ENCODE measurements at places on chromosomes 7 and 10. TPM values are rescaled to one million over a fixed set of nuclear protein-coding genes. Genes with fewer than 3 reads are reported as not detected.

DNA sequence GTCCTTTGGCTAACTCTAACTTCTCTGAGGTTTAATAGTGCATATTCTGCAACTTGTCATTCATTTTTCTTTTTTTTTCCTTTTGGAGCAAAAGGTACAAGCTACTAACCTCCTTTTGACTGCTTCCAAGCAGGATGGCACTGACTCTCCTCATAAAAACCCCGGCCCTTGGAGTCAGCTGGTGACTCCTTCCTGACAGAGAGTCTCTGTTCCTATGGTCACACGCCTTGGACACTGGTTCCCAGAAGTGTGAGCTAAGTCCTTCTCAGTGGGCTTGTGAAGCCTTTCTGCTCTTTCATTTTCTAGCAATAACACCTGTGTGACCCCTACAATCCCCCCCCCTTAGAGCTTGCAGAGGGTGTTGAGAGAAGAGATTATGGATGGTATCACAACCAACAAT lies 21.7 kb downstream of the DOCK4 start:
- DNase-seq, result no peak
- H3K36me3 ChIP-seq, result no peaks in the 10 kb centered on the region
- H3K27ac ChIP-seq, result peak overlapping the region; percentile 31
- H3K27me3 ChIP-seq, result no peaks in the 10 kb centered on the region
- H3K4me1 ChIP-seq, result peaks cover 3% of the 10 kb centered on the region
- H3K4me3 ChIP-seq, result no peak overlapping the region

DNA sequence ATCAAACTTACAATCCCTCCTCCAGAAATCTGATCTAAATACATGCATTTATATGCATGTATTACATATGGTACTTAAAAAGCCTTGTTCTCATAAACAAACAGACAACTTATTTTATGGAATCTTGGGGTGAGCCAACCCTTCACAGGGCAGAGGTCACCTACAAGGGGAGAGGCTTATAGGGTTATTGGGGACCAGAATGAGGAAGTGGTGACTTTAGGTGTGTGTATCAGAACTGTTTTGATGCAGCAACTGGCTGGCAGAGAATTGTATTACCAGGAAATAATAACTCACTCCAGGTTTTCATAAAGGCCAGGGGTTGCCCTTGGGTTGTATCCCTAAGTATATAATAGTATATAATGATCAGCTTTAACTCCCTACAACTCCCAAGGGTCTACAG lies 91.1 kb downstream of the SVIL start:
- H3K36me3 ChIP-seq, result peaks cover 31% of the 10 kb centered on the region
- no peaks in the 10 kb centered on the region for H3K27me3 ChIP-seq
- H3K4me1 ChIP-seq, result no peaks in the 10 kb centered on the region
- DNase-seq, result no peak
- H3K4me3 ChIP-seq, result no peak overlapping the region

- H3K4me3 ChIP-seq, result no peak overlapping the region
- H3K27ac ChIP-seq, result no peak overlapping the region
- no peaks in the 10 kb centered on the region for H3K36me3 ChIP-seq
- no peaks in the 10 kb centered on the region for H3K27me3 ChIP-seq
- no peak for DNase-seq
Measured at GRCh38 chr10:116918583-116918982, 69.3 kb downstream of the ENO4 start.

DNA sequence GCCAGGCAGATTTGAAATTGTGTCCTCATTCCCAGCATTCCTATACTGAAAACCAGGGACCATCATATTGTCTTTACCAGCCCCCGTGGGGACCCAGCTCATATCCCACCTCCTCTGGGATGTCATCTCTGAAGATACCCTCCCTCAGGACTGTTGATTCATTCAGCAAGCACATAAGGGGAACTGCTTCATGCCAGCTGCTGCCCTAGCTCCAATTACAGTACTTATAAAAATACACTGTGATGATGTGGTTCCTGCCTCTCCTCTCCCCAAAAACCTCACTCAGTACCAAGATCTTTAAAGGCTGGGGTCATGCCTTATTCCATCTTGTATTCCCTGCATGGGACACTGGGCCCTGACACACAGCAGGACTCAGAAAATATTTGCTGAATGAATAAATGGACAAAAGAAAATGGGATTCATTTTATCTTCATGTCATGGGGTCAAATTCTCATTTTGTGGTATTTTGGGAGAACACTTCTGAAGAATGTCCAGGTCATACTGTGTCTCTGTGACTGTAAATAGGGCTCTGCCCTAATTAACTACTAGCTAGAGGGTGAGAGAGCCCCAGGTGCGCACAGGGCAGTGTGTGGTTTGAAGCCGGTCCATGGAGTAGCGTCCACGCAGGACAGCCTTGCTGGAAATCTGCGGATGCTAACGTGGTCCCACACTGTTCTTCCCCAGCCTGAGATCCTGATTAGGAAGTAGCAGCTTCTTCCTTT lies 29.0 kb upstream of the DAGLB start:
- H3K36me3 ChIP-seq, result peaks cover 56% of the 10 kb centered on the region
- no peak for DNase-seq
- no peak overlapping the region for H3K4me3 ChIP-seq
- H3K4me1 ChIP-seq, result peaks cover 15% of the 10 kb centered on the region

DNAH11 gene
- 2.8 TPM for total RNA-seq
